ENCODE measurements at places on chromosomes 1 and 21.

DNA sequence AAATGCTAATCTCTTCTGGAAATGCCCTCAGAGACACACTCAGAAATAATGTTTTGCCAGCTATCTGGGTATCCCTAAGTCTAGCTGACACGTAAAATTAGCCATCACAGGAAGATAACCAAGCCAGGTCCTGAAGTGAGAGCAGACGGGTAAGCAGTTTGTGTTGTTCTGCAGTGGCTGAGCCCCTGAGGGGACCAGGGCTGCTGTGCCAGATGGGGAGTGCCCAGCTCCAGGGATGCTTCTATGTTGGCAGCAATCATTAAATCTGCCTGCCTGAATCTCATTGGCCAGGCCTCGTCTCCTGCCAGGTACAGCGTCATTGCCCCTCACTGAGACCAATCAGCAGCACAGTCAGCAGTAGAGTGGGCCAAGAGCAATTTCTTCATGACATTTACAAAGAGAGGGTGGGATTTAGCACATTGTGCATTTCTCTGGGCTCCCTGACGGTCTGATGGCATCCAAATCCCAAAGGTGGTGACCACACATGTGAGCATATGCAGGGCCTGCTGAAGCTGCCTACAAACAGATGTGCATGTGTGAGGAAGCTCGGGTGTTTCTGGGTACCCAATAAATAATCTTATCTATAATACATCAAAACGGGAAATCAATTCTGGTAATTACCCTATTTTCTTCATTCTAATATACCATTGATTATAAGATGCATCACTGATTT, 58.7 kb upstream of the LRRN2 start:
- no peak for DNase-seq

DNA sequence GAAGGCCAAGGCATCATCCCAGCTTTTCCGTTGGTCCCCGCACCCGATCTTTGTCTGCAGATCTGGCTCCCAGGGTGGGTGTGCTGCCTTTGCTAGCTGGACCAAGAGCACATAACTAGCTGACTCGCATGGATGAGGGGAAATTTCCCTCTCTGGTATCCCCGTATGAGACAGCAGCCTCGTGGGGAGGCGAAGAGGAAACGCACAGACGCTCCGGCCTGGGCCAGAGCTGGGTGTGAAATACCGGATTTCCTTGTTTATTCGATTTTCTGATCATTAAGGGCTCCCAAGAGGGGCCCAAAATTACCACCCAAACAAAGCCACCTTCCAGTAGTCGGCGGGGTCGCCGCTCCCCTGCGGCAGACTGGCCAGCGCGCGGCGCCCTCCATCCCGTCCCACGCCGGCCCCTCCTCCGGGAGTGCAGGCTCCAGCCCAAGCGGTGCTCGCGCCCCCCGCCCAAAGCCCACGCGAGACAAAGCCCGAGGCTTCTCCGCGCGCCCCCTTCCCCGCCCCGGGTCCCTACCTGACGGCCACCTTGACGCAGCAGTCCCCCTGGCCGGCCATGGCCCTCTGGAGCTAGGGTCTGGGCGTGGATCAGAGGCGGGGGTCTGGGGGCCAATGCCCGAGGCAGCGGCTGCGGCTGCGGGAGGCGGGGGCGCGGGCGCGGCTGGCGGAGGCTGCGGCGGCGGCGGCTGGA, 546 bp downstream of the KIF21B start:
- peak; percentile 19 for DNase-seq

GRCh38 chr1:239321877-239322276, 64.5 kb upstream of the CHRM3 start:
- DNase-seq = no peak

DNA sequence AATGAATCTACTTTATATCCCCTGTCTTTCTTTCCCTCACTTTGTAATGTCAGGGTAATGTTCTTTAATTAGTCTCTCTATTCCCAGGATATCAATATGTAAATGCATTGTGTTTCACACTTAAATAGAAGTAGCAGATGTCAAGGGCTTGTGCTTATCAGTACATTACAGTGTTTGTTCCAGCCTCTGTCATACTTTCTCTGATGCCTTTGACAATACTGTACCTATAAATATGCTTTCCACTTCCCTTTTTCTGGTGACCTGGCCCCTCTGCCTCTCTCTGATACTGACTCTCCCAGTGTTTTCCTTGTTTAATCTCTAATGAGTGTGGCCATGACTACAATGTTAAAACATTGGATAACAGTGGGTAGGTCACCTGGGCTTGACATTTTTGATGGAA, 862.0 kb upstream of the NEGR1 start:
- DNase-seq = no peak

DNA sequence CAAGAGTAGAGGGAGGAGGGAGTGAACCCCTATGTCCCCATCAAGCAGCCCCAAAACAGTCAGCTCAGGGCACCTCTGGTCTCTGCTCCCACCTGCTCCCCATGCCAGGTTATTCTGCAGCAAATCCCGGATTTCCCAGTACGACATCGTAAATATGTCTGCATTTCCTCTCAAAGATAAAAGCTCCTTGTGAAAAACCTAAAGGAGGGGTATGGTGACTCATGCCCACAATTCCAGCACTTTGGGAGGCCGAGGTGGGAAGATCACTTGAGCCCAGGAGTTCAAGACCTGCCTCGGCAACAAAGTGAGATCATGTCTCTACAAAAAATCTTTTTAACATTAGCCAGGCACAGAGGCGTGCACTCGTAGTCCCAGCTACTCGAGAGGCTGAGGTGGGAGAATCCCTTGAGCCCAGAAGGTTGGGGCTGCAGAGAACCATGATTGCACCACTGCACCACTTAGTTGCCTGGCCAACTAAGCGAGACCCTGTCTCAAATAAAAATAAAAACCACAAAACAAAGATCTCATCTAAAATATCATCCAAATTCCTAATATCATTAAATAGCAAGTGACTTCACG, 7.1 kb downstream of the ACOT7 start:
- no peak for DNase-seq

DNA sequence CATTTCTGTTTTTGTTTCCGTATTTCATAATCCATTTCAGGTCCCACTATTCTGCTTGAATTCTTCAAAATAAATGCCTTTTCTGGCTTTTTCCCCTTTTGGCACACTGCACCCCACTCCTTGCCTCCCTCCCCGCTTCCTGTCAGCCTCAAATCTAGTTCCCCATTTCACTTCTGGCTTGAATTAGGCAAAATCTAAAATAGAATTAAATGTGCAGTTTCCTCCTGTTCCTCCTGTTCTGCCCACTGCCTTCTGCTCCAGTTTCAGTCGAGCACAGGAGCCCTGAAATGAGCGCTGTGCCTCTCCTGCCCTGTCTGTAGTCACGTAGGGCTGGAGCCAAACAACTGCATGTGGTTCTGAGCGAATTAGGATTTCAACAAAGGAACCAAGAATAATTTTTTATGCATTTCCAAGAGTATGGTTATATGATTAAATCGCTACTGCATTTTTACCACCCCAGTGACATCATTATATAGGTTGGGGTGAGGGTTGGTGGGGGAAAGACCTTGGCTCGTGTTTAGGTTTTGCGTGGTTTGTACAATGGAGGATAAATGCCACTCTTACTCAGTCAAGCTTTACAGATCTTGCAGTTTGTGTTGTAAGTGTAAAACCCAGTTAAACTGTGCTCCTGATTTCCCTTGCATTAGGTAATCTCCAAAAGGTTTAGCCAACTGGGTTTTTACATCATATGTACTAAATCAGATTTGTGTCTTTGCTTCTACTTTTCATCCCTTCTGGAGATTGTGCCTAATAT, 114.9 kb downstream of the VPS13D start:
- no peak for DNase-seq

DNA sequence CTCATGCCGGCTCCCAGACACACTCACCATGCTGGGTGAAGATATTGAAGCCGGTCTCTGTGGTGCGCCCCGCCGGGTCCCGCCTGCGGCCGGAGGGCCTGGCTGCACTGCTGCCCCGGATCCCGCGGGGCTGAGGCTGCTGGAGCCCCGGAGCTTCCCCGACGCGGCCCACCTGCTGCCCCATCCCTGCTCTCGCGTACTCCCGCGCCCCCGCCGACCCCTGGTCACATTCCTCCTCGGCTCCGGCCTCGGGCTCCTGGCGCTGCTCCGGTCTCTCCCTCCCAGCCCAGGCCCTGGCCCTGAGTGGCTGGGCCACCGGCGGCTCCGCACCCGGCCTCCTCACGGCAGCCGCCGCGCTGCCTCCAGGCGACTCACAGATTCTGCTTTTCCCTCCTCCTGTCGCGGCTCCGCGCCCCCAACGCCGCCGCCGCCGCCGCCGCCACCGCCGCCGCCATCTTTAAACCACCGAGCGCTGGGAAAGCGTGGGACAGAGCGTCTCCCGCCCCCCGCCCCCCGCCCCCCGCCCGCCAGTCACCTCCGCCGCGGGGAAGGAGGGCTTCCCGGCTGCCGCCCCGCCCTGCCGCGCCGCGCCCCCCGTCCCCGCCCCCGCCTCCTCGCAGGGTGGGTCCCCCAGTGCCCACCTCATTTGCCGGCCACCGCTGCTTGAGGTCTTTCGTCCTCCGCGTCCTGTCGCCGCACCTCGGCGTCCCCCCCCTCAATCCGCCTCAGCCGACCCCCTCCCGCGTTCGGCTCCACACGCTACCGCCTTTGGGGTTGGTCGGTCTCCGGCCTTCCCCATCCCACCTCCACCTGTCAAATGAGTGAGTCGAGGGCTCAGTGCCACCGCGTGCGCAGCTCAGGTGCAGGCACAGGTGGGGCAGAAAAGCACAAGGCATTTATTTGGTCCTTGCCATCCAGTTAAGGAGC, at the start of gene ABL2:
TSS of gene ABL2 (minus strand) at position 464 of the 927 bp plus-strand sequence. CDS start at position 184, 280 bp downstream.
- peak; percentile 46 for DNase-seq

- DNase-seq = no peak
These were observed 26.9 kb downstream of the NID1 start for GRCh38 chr1:236038034-236038433.

GRCh38 chr1:161119092-161119903, 1.4 kb downstream of the NIT1 start:
- DNase-seq = no peak

DNA sequence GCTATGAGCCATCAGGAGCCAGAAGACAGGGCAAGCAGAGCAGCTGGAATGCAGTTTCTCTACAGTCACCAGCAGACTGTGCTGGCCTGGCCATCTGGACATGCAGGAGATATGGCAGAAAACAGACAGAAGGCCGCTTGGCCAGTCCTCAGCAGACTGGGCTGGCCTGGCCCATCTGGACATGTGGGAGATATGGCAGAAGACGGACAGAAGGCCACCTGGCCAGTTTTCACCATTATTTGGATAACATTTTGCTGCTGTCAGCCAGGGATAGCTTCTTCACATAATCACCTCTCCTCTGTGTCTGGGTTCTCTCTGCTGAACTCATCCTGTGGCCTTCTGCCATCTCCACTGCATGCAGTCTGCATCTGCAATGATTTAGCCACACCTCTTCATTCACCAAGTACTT, 25.0 kb upstream of the CACYBP start:
- DNase-seq = no peak

DNA sequence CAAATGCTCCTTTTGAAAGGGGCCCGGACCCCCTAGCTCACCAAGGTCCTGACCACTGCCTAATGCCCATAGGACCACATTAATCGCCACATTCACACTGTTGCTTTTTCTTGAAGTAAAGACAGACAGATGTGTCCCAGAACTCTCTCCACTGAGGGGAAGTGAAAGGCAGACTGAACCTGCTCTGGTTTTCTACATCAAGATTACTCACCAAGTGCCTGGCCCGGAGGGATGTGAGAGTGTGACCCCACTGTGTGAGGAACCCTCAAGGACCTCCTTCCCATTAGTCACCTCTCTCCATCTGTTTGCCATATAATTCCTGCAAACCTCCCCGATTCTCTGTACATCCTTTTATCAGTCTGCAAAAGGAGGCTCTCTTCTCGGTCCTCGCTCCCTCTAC, 381.5 kb downstream of the OMA1 start:
- DNase-seq = no peak

DNA sequence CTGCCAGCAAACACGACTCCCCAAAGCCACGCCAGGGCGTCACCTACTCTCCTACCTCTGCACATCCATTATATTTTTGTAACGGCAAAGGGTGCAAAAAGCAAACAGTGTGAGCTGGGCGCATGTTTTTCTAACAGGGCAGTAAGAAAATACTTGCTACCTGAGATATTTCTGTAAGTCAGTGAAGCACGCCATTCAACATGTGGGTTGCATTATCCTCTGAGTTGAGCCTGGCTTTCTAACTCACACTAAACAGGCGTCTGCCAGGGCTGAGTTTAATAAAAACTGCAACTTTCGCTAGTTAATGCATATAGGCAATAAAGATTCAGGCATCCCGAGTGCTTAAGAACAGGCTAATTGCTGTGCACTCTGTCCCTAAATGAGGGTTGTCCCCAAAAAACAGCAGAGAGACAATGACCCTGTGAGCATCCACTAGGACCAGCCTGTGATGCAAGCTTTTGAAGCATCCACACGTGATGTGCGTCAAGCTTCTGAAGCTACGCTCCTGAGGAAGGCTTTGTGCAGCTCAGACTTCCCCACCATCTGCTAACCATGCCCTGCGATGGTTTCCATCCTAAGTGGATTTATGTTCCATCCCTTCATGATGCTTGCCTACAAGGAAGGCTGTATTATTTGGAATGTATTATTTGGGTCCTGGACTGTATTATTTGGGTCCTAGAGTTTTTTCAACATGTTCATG, 70.0 kb upstream of the SIM2 start:
- no peak for DNase-seq

DNA sequence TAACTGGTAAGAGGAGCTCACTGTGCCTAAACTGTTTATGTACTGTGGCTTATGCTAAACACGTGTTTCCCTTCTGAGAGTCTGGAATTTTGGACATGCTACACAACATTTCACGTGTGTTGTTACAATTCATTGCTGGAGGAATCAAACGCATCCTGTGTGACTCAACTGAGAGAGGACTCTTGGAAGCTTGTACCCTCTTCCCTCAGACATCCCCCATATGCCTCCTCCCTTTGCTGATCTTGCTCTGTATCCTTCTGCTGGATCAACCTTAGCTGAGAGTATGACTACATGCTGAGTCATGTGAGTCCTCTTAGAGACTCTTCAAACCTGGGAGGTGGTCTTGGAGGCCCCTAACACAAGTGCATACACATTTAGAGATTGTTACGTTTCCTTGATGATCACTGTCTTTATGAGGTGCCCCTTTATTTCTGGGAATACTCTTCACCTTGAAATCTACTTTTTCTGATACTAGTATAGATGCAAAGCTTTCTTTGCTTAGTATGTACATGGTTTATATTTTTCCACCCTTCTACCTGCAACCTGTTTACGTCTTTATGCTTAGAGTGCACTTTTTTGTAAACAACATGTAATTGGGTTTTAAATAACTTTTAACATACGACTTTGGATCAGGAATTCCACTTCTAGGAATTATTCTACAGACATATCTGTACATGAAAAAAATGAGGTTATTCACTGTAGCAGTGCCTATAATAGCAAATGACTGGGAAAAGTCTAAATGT, 8.7 kb downstream of the NPHP4 start:
- no peak for DNase-seq

- no peak for DNase-seq
These were observed 69.9 kb downstream of the PGBD5 start for GRCh38 chr1:230356190-230356589.

- DNase-seq = no peak
These were observed 15.0 kb upstream of the PWP2 start for GRCh38 chr21:44092211-44092610.
